ENCODE measurements at places on chromosomes 3 and 15. TPM values are rescaled to one million over a fixed set of nuclear protein-coding genes. Genes with fewer than 3 reads are reported as not detected.

The DUOXA2 gene
- not detected for total RNA-seq

The GHSR gene
- total RNA-seq: not detected

The ECE2 gene
- not detected for total RNA-seq

The FANCD2OS gene
- total RNA-seq: not detected

DNA sequence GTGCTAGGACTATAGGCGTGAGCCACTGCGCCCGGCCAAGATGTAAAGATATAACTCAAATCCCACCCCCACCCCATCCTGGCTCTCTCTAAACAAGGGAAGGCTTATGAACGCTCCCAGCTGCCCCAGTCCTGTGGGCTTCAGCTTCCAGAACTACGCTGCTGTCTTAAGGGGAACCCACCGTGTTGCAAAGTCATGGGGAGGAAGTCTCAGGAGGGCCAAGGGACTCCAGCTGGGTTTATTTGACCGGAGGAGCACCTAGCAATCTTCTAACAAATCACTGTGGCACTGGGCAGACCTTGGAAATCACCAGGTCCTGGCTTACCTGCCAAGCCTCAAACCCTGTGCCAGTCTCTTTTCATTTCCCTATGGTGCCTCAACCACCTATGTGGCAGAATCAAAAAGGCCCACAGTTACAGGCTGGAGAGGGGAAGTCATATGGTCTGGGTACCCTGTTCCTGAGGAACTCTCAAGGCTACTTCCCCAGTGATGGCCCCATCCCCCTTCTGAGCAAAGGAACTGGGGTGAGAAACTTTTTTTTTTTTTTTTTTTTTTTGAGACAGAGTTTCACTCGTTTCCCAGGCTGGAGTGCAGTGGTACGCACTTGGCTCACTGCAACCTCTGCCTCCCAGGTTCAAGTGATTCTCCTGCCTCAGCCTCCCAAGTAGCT is 83.4 kb downstream of the RBPMS2 start:
- H3K4me3 ChIP-seq: no peak overlapping the region
- H3K36me3 ChIP-seq: peaks cover 76% of the 10 kb centered on the region
- H3K4me1 ChIP-seq: peaks cover 97% of the 10 kb centered on the region
- no peak overlapping the region for H3K27ac ChIP-seq
- DNase-seq: peak; percentile 74

DNA sequence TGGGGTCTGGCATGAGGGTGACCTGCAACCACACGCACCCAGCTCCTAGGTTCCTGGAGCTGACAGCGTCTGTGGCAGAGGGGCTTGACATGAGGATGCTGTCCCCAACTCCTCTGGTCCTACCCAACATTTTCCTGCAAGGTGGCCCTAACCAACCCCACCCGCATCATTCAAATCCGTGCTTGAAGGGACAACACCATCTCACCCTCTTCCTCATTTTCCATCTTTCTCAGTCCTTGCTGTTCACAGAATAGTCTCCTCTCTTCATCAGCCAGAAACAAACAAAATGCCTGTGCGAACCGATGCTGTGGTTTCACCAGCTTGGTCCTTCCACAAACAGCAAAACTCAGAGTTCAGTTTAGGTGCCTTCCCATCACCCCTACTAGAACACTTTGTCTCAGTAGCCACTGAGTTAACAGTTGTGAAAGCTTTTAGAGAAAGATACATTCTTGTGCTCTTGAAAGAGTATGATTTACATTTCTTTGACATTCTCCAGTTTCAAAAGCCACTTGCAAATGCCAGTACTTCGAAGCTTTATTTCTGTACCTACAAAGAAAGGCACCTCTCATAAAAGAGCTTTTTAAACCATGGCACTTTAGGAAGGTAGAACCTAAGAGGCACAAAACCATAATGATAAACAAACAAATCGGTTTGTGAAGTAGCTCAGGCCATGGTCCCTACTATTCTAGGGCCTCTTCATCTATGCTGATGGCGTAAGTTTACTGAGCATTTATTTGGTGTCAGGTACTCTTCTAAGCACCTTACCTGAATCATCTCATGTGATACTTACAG is 360.1 kb downstream of the SHQ1 start:
- DNase-seq: no peak
- H3K27me3 ChIP-seq: no peaks in the 10 kb centered on the region
- H3K4me3 ChIP-seq: no peak overlapping the region
- H3K4me1 ChIP-seq: peaks cover under 1% of the 10 kb centered on the region
- H3K36me3 ChIP-seq: no peaks in the 10 kb centered on the region

DNA sequence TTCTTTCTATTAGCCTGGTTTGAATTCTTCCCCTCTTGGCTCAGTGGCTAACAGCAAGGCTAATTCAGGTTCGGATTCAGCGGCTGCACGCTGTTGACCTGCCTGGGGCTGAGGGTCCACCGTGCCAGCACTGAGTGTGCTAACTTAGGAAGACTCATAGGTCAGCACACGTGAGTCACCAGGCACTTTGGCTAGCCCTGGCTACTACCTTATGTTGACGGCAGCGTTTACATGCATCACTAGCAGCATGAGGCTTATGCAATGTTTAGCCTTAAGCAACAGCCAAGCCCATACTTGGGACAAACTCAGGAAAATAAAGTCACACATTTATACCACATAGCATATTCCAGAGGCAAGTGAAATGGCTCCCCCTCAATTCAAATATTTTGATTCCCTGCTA is 137.7 kb downstream of the RAB11A start:
- H3K36me3 ChIP-seq: no peaks in the 10 kb centered on the region
- H3K4me1 ChIP-seq: no peaks in the 10 kb centered on the region
- no peak overlapping the region for H3K27ac ChIP-seq

DNA sequence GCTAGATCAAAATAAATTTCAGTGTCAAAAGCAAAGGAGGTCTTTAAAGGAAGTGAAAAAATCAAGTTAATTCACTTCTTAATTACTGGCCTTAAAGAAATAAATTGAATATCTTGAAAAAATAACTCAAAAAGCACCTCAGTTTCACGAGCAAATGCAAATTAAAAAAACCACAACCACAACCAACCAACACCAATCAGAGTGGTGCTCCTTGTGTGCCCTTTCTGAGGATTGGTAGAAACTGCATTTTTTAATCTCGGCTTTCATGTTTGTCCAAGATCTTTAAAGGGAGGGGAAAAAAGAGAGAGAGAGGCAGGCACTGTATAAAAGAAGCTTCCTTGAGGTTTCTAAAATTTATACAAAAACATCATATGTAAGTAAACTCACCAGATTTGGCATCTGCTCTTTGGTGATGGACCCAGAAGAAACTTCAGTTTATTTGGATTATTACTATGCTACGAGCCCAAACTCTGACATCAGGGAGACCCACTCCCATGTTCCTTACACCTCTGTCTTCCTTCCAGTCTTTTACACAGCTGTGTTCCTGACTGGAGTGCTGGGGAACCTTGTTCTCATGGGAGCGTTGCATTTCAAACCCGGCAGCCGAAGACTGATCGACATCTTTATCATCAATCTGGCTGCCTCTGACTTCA is at the start of gene GPR15:
Gene GPR15 (plus strand): TSS at position 357 of the 653 bp plus-strand sequence. CDS start 56 bp downstream, at position 413.
- no peaks in the 10 kb centered on the region for H3K36me3 ChIP-seq
- no peaks in the 10 kb centered on the region for H3K27me3 ChIP-seq
- no peaks in the 10 kb centered on the region for H3K4me1 ChIP-seq
- H3K4me3 ChIP-seq: no peak within 1 kb of the TSS
- no peak for DNase-seq

DNA sequence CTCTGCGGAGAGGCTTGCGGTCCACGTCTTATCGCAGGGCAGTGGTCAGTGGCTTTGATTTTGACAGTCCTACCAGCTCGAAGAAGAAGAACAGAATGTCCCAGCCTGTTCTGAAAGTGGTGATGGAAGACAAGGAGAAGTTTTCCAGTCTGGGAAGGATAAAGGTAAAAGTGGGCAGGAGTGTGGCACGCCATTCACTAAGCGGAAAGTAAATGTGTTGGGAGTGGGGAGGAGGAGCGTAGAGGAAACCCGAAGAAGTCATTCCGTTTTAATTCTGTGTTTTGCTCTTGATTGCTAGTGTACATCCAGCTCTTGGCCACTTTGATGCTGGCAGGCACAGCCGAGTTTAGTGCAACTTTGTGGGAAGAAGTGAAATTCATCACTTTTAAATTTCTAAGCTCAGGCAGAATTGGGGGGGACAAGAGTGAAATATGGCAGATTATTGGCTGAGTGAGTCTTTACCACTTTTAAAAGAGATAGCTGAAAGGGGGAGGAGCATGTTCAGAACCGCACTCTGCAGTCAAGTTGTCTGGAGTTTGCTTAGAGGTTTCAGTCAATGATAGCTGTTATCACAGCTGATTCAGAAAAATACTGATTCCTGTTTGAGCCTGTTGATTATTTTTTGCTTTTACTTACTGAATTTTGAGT is 1.8 kb downstream of the ARHGEF26 start:
- H3K4me3 ChIP-seq: peak overlapping the region; percentile 60
- H3K27me3 ChIP-seq: peaks cover 62% of the 10 kb centered on the region
- DNase-seq: no peak
- no peaks in the 10 kb centered on the region for H3K36me3 ChIP-seq
- H3K27ac ChIP-seq: peak overlapping the region; percentile 30

- no peak overlapping the region for H3K4me3 ChIP-seq
- H3K36me3 ChIP-seq: no peaks in the 10 kb centered on the region
- no peak overlapping the region for H3K27ac ChIP-seq
- H3K27me3 ChIP-seq: no peaks in the 10 kb centered on the region
- no peaks in the 10 kb centered on the region for H3K4me1 ChIP-seq
- DNase-seq: no peak
Observed at GRCh38 chr3:159950156-159950898, 38.3 kb upstream of the IL12A start.

DNA sequence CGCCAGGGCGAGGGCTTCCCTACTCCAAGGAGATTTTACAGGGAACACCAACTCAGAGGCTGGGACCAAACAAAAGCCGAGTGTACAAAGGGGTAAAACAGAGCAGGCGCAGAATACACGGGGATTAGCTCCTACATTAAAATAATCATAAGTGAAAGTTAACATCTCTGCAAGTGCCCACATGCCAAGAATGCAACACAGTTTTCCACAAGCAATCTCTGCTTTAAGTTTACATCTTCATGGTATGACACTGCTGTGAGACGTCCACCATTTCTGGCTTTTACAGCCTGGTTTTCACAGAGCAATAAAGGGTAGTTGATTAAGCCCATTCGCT is 500 bp upstream of the VGLL3 start:
- H3K4me1 ChIP-seq: peaks cover 21% of the 10 kb centered on the region
- H3K27me3 ChIP-seq: peaks cover 10% of the 10 kb centered on the region
- H3K4me3 ChIP-seq: peak overlapping the region; percentile 52

- no peaks in the 10 kb centered on the region for H3K4me1 ChIP-seq
- no peak overlapping the region for H3K27ac ChIP-seq
- DNase-seq: no peak
- no peaks in the 10 kb centered on the region for H3K36me3 ChIP-seq
- H3K27me3 ChIP-seq: no peaks in the 10 kb centered on the region
Observed at GRCh38 chr3:146218880-146219866, 31.7 kb downstream of the PLSCR4 start.

DNA sequence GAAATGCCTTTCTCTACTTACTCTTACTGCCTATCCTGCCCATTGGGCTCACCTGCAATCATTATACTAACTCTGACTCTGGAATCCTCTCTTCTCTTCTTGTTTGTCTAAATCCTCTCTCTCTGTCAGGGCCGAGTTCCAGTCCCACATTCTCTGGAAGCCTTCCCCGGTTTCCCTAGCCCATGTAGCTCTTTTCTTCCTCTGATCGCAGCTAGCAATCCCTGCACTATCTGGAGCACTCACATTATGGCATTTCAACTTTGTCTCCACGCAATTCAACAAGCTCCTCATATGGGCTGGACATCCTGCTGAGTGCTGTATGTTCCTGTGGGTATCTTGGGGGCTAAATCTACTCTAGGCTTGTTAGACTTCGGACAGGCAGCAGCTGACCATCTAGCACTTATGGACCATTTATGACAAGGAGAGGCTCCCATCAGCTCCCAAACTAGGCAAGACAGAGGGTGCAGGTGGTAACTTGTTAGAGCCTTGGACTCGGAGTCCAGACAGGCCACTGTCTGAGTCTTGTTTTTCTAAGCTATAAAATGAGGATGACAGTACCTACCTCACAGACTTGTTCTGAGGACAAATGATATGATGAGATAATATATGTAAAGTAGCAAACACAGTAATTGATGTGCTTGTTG is 58.3 kb downstream of the EPHB3 start:
- H3K4me3 ChIP-seq: no peak overlapping the region
- no peaks in the 10 kb centered on the region for H3K36me3 ChIP-seq
- no peak overlapping the region for H3K27ac ChIP-seq
- DNase-seq: no peak
- H3K27me3 ChIP-seq: peaks cover 6% of the 10 kb centered on the region

GRCh38 chr3:33751336-33751735 is 33.3 kb upstream of the CLASP2 start:
- H3K27ac ChIP-seq: no peak overlapping the region
- no peak overlapping the region for H3K4me3 ChIP-seq
- H3K36me3 ChIP-seq: no peaks in the 10 kb centered on the region
- DNase-seq: no peak
- H3K4me1 ChIP-seq: no peaks in the 10 kb centered on the region

GRCh38 chr3:37762698-37763097 is 99.0 kb upstream of the CTDSPL start:
- peaks cover 46% of the 10 kb centered on the region for H3K36me3 ChIP-seq
- peak overlapping the region; percentile 30 for H3K27ac ChIP-seq
- H3K4me1 ChIP-seq: peaks cover 44% of the 10 kb centered on the region
- no peaks in the 10 kb centered on the region for H3K27me3 ChIP-seq
- DNase-seq: no peak

DNA sequence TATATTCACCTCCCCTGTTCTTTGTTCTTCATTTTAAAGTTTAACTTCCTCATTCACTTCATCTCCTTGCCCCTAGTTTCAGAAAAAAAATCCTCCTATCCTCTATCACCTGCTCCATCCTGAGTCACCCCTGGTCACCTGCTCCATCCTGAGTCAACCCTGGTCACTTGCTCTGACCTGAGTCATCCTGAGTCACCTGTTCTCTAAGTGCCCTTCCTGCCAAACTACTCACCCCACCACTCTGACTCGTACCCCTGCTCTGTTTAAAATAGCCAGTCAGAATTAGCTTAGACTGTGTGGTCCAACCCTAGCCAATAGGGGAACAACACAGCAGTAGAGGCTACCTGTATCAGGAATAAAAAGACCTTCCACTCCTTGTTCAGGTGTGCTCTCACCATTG is 716.9 kb downstream of the ZBBX start:
- no peaks in the 10 kb centered on the region for H3K27me3 ChIP-seq
- H3K4me3 ChIP-seq: no peak overlapping the region
- H3K4me1 ChIP-seq: no peaks in the 10 kb centered on the region

DNA sequence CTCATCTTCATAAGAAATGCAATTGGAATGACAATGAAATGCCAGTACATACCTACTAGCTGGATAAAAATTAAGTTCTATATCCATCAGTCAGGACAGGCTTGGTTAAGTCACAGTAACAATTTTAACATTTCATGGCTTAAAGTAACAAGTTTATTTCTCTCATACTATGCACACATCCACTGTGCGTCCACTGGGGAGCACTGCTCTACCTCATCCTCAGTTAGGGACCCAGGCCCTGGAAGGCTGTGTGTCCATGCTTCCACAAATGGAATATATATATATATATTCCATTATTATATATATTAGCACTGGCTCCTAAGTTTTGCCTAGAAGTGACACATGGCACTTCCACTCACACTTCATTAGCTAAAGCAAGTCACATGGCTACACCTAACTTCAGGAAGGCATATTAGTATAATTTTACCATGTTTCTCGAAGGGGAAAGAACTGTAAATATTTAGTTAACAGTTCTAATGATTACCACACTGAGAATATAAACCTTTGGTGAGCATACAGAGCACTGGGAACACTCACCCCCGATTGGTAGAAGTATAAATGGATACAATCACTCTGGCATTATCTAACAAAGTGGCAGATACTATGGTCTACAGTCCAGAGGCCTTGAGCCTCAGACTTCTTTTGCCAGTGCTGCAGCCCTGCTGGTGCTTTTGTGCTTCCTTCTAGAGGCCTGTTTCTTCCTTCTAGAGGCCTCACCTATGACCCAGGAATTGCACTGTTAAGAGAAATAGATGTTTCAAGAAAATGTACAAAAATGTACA is 28.6 kb downstream of the AP3S2 start:
- peaks cover 23% of the 10 kb centered on the region for H3K4me1 ChIP-seq
- H3K27ac ChIP-seq: no peak overlapping the region
- DNase-seq: no peak
- H3K4me3 ChIP-seq: no peak overlapping the region
- no peaks in the 10 kb centered on the region for H3K27me3 ChIP-seq
